ENCODE measurements at places on chromosomes 3 and 15. TPM values are rescaled to one million over a fixed set of nuclear protein-coding genes. Genes with fewer than 3 reads are reported as not detected.

- no peak for DNase-seq
Measured at GRCh38 chr3:148466143-148466542, 231.6 kb upstream of the AGTR1 start.

GRCh38 chr3:98731720-98732285 is 31.3 kb upstream of the ST3GAL6 start:
- DNase-seq: no peak

DNA sequence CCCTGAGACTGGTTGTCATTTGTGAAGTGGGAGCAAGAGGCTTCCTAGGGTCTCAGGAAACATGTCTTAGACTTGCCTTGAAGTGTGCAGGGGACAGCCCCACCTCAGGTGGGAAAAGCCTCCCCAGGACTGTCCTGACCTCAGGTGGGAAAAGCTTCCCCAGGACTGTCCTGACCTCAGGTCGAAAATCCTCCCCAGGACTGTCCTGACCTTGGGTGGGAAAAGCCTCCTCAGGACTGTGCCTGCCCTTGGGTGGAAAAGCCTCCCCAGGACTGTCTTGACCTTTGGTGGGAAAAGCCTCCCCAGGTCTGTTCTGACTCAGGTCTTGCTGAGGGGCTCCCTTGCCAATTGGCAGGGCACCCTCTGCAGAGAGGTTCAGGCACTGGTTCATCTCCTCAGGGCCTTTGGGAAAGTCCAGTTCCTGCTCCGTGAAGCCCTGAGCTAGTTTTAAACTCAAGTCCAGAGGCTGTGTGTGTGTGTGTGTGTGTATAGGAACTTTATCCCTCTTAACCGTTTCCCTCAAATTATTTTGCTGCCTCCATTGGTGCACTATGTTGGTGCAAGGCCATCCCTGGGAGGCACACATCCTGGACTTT is 64.7 kb downstream of the WNT7A start:
- no peak for DNase-seq

GRCh38 chr3:66702126-66702525 is 201.3 kb upstream of the LRIG1 start:
- no peak for DNase-seq

- DNase-seq: no peak
Measured at GRCh38 chr3:132638706-132639105, 20.9 kb downstream of the ACAD11 start.

DNA sequence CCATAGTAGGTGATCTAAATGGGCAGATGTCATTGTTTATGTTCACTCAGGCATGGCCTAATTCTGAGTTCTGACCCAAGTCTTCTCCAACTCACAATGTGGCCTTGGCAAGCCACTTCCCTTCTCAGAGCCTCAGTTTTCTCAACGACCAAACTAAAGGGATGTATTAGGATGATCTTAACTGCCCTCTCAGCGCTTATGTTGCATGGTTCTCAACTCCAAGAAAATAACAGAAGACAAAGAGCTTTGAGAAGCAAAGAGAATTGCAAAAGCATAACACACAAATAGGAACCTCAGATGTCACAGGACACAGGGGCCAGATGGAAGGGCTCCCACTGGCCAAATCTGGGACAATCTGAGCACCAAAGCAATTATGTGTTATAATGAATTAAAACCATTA is 8.6 kb downstream of the RHCG start:
- DNase-seq: peak; percentile 7

- no peak for DNase-seq
Measured at GRCh38 chr3:162540421-162540820, 1043.8 kb downstream of the OTOL1 start.

GRCh38 chr15:38678281-38678680 is 113.7 kb upstream of the RASGRP1 start:
- DNase-seq: no peak

GRCh38 chr3:158780766-158781165 is 21.1 kb upstream of the MFSD1 start:
- no peak for DNase-seq

- no peak for DNase-seq
Measured at GRCh38 chr3:3087279-3087678, 22.9 kb downstream of the IL5RA start.

DNA sequence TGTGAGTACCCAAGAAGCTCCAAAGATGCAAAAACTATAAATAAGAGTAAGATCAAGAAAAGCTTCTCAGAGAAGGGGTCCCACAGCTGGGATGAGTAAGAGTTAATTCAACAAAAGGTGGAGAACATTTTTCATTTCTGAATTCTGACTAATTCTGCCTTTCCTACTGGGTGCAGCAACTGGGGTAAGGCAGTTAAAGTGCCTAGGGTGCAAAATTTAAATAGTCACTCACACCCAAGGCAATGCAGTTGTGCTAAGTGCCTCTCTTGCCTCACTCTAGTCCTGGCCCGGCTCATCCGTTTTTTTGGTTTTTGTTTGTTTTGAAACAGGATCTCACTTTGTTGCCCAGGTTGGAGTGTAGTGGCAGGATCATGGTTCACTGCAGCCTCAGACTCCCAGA is 240.2 kb downstream of the TP63 start:
- no peak for DNase-seq

DNA sequence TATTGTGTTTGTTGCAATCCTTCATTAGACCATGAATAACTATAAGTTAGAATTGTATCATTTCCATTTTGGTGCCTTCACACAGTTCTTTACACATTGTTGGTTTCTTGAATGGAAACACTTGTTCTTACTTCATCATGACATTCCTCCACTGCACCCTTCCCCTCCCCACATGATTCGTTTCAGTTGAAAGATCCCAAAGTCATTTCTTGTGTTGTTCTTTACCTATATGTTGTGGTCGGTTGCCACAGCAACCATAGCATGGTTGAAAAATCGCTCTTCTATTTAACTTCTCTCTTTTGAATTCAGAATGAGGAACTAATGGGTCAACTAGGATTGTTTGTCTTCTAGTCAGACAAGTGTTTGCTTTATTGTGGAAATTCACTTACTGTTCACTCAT is 103.3 kb downstream of the IL1RAP start:
- no peak for DNase-seq

DNA sequence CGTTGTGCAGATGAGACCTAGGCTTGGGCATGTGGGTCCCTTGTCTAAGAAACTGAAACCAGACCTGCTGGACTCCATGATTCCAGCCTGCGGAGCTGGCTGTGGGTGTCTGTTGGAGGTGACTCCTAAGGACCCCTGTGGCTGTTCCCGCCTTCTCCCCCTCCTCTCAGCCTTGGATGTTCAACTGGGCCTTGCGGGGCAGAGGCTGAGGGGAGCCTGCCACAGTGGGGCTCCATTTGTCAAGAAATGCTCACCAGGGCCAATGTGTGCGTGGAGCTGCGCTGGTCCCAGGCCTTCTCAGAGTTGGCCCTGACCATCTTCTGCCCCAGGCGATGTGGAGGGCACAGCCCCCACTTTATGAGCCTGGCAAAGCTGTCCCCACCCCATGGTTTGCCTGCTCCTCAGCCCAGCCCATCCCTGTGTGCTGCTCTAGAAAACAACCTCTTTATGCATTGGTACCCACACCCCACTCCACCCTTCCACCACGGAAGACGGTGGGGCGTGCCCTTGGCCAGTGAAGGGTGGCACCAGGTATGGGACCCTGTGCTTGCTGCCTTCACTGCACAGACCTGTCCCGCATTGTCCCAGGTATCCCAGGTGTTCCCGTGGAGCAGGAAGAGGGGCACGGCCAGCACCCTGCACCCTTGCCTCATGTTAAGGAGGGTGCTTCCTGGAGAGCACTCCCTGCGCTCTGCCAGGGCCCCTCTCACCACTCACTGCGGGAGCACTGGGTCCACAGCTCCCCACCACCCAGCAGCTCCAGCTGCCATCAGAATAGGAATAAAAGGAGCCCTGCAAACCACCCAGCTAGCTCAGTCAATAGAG is 7.9 kb downstream of the MESP2 start:
- DNase-seq: no peak

- no peak for DNase-seq
Measured at GRCh38 chr15:83380682-83381081, 66.5 kb upstream of the SH3GL3 start.

DNA sequence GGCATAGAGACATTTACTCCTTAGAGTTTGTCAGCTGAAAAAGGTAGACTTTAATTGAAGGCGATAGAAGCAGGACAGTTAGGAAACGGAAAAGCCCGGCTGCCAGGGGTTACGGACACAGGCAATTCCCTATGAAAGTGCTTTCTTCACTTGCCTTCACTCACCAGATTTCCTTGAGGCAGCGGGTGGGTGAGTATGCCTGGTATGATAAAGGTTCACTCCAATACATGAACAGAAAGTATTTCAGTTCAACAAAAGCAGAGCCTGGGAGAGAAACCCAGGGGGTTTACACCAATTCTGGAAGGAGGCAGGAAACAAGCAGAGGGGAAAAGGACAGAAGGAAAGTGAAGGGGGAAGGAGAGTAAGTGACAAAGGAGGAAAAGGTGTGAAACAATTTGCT is 53.9 kb downstream of the QTRT2 start:
- DNase-seq: no peak

DNA sequence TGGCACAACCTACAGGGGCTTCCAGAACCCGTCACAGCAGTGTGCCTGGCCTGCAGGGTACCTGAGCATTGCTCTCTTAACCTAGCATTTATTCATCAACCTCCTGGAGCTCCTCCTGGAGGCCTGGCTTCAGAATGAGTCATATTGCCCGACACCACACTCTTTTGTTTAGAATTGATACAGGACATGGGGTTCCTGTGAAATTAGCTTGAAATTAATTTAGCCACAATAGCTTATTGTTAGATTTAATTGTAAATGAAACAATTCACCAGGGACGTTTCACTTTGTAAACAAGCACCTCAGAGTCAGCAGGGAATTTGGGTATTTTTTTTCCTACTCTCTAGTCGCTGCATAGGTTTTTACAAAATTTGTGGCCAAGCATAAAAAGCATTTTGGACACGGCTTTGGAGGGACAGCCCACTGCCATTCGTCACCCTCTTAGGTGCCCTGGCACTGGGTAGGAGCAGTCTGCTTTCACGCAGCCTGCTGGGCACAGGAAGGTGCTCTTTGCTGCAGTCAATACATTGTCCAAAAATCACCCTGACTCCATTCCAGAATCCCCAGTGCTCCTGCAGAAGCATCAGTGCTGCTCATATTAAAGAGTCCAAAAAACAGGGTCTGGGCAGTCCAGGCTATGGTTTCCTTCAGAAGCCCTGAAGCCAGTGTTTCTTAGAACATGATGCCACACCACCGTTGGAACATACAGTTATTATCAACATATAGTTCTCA is 60.8 kb upstream of the MEF2A start:
- no peak for DNase-seq

DNA sequence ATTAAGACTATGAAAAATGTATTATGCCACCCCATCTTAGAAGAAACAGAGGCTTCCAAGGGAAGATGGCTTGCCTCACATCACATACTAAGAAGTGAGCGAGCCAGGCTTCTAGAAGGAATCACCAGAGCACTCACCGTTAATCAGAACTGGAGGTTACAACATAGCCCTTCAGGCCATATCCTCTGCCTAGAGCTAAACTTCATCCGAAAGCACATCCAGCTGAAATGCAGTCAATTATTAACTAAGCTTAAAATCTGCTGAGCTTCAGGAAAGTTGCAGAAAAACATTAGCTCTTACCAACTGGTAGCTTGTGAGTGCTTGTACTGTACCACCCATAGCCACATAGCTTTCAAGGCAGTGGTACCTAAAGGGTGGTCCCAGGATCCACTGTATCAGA is 483.2 kb downstream of the TBL1XR1 start:
- no peak for DNase-seq

GRCh38 chr15:61634837-61635236 is 405.7 kb upstream of the RORA start:
- DNase-seq: no peak

GRCh38 chr3:11204697-11205348 is 50.5 kb downstream of the HRH1 start:
- DNase-seq: peak; percentile 40

DNA sequence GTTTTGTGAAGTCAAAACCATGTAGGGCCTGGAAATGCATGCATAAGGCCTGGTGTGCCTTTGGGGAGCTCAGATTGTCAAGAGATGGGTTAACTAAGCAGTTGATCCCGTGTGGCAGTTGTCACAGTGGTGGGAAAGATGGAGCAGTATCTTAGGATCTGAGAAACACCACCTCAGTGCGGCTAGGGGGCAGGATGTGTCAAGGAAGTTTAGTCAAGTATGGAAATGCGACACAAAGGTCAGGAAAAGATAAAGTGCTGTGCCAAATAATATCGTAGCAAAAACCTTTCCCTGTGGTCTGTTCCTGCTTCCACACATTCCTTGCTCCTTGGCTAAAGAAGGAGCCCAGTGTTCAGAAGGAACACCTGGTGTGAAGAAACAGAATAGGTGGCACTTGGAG is 396.4 kb downstream of the EDEM1 start:
- no peak for DNase-seq

GRCh38 chr3:55876560-55876959 is 389.5 kb upstream of the WNT5A start:
- no peak for DNase-seq

- DNase-seq: no peak
Measured at GRCh38 chr15:85531083-85531482, 150.7 kb downstream of the AKAP13 start.

DNA sequence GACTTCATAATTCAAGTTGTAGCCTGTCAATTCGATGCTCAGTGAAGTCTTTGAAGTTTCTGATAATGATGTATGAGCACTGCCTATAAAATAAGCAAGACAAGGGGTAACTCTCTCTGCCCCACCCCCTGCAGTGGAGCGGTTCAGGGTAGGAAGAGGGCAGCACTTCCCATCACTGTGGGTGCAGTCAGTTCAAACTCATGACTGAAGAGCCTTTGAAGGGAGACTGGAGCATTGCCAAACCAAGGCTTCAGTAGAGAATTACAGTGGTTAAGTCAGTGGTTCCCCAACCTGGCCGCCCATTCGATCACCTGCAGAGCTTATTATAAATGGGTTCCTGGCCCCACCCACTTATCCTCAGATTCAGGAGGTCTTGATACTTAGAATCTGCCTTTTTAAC is 190.6 kb downstream of the SHQ1 start:
- no peak for DNase-seq

GRCh38 chr3:183613366-183614285 is 21.8 kb upstream of the KLHL24 start:
- DNase-seq: no peak

DNA sequence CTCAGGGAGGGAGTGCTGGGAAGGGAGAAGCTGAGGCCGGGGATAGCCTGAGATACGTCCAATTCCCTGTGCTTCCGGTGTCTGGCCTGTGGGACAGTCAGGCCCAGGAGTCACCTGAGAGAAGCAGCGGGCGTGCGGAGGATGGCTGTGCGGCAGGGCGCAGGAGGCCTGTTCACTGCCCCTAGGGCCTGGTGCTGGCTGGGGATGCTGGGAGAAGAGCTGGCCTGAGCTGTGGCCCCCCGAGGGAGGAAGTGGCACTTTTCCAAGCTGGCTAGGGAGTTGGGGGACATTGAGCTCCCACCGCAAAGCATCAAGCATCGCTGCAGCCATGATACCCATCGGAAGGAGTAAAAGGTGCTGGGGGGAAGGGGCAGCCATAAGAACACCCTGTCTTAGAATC is 108.8 kb downstream of the CHST2 start:
- DNase-seq: no peak

GRCh38 chr3:187738331-187739093 is 6.8 kb downstream of the BCL6 start:
- DNase-seq: peak; percentile 93

The GANC gene
- total RNA-seq: 47.7 TPM

The TIMP4 gene
- total RNA-seq: 6.9 TPM

The LRRN1 gene
- 7.5 TPM for total RNA-seq

The GOLGA8T gene
- total RNA-seq: not detected

The DYNC1LI1 gene
- total RNA-seq: 63.7 TPM

The QARS1 gene
- total RNA-seq: 365 TPM

The PIK3CA gene
- total RNA-seq: 17.0 TPM

The SCN11A gene
- total RNA-seq: 0.64 TPM

The CORO2B gene
- total RNA-seq: 1.3 TPM

Data from suprapubic skin (tissue), 4 donors.